ENCODE measurements at places on chromosomes 1 and 21. TPM values are rescaled to one million over a fixed set of nuclear protein-coding genes. Genes with fewer than 3 reads are reported as not detected.
A peak's percentile ranks its signal among the peaks of the same experiment; 100 is the strongest.

- DNase-seq, result no peak
These were observed 20.5 kb upstream of the RNF186 start for GRCh38 chr1:19835578-19835977.

DNA sequence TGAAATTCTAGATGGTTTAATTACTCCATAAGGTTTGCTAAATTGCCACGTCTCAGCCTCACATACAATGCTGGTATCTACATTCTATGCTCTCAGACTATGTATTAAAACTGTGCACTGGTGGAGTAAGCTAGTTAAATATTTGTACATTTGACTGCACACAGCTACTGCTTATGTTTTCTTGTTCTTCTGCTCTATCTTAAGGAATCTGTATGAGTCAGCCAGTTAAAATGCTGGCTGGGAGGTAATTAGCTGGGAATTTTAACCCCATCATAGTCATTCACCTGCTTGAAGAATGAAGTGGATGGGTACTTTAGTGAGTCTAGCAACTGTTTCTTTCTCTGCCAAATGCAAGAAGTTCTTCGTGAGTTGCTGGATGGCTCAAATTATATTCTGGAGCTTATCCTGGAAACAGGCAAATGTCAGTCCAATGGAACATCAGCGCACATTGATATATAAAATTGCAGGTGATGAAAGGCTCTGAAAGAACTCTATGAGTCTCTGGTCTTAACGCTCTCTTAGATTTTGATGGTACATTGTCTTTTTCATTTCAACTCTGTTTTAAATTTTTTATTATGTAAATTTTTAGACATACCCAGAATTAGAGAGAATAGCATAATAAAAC is 83.4 kb downstream of the BACH1 start:
- DNase-seq, result no peak

DNA sequence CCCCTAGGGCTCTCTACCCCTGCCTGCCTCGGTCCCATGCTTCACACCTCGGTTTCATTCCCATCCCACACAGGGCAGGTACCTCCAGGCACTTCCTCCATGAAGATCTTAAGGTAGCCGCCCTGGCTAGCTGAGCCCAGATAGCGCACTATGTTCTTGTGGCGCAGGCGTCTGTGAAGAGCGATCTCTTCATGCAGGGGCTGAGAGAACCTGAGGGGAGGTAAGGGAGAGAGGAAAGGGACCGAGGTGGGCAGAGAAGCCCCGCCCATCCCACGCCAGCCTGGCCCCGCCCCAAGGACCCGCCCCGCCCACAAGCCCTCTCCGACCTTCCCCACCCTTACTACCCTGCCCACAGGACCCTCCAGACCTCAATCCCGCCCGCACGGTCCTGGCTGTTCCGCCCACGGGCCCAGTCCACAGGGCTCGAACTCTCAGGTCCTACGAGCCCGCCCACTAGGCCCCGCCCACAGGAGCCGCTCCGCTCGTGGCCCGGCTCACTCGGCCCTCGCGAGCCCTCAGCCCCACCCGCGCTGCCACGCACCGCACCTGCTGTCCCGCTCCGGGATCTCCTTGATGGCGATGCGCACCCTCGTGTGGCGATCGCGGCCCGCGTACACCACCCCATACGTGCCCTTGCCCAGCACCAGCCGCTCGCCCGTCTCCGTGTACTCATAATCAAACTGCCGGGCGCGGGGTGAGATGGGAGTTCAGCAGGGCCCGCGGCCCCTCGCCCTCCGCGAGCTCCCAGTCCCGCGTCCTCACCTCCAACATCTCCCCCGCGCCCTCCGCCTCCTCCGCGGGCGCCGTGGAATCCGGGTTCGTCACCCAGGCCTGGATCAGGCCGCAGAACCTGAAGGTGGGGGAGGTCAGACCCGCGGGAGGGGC is 6.4 kb downstream of the MAP3K6 start:
- peak; percentile 77 for DNase-seq

GRCh38 chr1:107804741-107805140 is 160.2 kb downstream of the VAV3 start:
- no peak for DNase-seq

- no peak for DNase-seq
These were observed 54.7 kb upstream of the SSBP3 start for GRCh38 chr1:54460861-54461387.

- peak; percentile 30 for DNase-seq
These were observed 31.6 kb downstream of the WDR4 start for GRCh38 chr21:42847726-42848125.

DNA sequence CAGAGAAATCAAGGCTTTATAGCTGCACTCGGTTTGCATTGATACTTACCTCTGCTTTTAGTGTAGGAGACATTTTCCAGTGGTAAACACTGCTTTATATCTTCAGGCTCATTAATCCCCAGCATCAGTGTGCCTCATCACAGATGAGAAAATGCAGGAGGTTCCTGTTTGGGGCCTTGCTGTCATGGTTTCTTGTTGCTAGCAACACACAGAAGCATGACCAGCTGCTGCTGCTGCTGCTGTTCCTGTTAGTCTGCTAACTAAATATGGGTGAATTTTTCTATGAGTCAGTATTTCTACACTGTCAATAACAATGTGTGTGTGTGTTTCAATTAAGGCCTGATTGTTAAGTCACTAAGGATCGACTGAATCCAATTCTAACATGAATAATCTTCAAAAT is 85.8 kb upstream of the RGS1 start:
- peak; percentile 50 for DNase-seq

DNA sequence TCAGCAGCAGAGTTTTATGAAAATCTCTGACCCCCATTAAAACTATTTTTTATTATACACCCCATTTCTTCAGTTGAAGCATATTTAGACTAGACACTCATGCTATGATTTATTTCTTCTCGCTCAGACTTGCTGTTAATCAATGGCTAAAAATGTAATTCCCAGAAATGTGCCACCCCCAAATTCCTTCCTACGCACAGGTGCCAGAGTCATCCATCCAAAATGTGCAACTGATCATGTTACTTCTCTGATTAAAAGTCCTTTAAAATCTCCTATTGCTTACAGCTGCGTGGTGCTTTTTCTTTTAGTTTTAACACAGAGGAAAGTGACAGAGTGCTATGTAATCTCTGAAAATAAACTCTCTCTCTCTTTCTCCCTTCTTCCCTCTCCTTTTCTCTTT is 954.4 kb downstream of the NCAM2 start:
- no peak for DNase-seq

Gene TNFRSF8
- total RNA-seq, result 2.7 TPM

Gene DNAJC6
- 10.5 TPM for total RNA-seq

Gene ST6GALNAC5
- 16.3 TPM for total RNA-seq

Gene FAM43B
- total RNA-seq, result 0.38 TPM

Gene TCHH
- 0.15 TPM for total RNA-seq

Gene FAAH
- total RNA-seq, result 32.4 TPM

Gene RAB42
- 7.0 TPM for total RNA-seq

Gene OVAAL
- not detected for total RNA-seq

Gene RORC
- 21.7 TPM for total RNA-seq
